ENCODE measurements at places on chromosomes 16 and 17.
A peak's percentile ranks its signal among the peaks of the same experiment; 100 is the strongest.

DNA sequence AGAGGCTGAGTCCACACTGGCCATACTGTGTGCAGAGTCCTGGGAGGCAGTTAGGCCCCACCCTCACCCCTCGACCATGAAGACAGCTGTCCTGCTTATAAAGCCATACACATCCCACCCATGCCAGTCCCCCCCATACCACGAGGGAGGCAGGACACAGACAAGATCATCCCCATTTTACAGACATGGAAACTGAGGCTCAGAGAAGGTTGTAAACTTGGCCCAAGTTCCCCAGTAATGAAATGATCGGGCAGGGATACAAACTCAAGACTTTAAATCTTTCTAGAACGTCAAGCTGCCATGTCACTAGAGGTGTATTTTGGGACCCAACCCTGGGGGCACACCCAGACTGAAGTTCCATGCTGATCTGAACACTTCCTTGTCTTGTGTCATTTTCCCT, 16.5 kb downstream of the HID1 start:
- peaks cover 2% of the 10 kb centered on the region for H3K27me3 ChIP-seq
- DNase-seq, result no peak
- H3K4me1 ChIP-seq, result no peaks in the 10 kb centered on the region
- no peak overlapping the region for H3K4me3 ChIP-seq

DNA sequence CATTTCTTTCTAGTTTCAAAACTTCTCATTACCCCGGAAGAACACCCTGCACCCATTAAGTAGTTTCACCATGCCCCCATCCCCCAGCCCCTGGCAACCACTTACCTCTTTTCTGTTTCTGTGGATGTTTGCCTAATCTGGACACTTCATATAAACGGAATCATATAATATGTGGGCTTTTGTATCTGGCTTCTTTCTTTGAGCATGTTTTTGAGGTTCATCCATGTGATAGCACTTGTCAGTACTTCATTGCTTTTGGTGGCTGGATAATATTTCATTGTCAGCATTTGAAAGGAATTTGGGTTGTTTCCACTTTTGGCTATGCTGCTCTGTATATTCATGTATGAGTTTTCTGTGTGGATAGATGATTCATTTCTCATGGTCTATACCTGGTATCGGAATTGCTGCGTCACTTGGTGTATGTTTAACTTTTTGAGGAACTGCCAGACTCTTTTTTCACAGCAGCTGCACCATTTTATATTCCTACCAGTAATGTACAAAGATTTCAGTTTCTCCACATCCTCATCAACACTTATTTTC, 30.0 kb upstream of the SLC5A10 start:
- peak; percentile 74 for DNase-seq
- H3K4me1 ChIP-seq, result peaks cover 12% of the 10 kb centered on the region
- H3K36me3 ChIP-seq, result peaks cover 12% of the 10 kb centered on the region
- H3K4me3 ChIP-seq, result no peak overlapping the region
- no peak overlapping the region for H3K27ac ChIP-seq

DNA sequence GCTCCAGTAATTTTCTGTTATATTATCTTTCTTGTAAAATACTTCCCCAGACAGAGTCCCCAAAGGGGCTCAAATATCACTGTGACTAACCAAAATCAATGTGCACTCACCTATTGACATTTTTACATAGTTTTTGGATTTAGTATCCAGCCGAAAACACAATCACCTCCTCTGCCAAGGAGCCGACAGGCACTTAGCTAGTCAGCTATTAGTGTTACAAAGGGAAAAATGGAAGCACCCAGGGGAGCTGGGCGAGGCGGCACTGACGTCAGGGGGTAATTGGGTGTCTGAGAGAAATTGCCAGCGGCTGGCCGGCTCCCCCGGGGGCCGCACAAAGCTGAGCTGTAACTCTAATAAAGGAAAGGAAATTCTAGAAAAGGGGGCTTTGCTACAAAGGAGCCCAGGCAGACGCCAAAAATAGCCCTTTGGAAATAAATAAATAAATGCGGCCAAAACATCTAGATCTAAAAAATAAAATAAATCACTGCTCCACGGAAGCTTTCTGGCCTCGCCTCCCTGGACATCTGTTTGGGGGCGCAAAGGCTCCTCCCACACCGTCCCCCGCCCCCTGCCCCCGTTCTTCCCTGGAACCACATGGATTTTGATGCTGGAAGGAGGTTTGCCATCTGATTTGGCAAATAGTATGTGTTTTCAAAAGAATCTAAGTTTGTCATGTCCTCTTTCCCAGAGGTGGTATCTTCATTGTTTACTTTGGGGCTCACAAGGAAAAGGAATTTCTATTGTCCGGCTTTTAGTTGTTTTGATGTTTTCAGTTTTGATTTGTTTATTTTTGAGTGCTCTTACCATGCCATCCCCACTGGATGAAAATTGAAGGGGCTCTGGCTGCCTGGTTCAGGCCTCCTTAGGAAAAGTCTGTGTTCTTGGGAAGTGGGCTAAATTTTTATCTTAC, 156.7 kb downstream of the ZNF423 start:
- DNase-seq, result no peak
- H3K36me3 ChIP-seq, result no peaks in the 10 kb centered on the region
- H3K4me1 ChIP-seq, result peaks cover 15% of the 10 kb centered on the region
- H3K27me3 ChIP-seq, result no peaks in the 10 kb centered on the region

GRCh38 chr16:83835586-83836566, 28.1 kb downstream of the HSBP1 start:
- no peaks in the 10 kb centered on the region for H3K36me3 ChIP-seq
- peak overlapping the region; percentile 9 for H3K4me3 ChIP-seq
- no peak overlapping the region for H3K27ac ChIP-seq
- H3K27me3 ChIP-seq, result no peaks in the 10 kb centered on the region

- no peak for DNase-seq
- H3K36me3 ChIP-seq, result no peaks in the 10 kb centered on the region
- H3K4me1 ChIP-seq, result no peaks in the 10 kb centered on the region
- H3K27me3 ChIP-seq, result peaks cover 6% of the 10 kb centered on the region
- H3K4me3 ChIP-seq, result no peak overlapping the region
- no peak overlapping the region for H3K27ac ChIP-seq
Measured at GRCh38 chr16:20084624-20085226, 11.0 kb upstream of the GPR139 start.

GRCh38 chr17:69103557-69104233, 38.0 kb downstream of the ABCA6 start:
- H3K4me3 ChIP-seq, result no peak overlapping the region
- H3K36me3 ChIP-seq, result no peaks in the 10 kb centered on the region
- H3K27ac ChIP-seq, result no peak overlapping the region
- H3K4me1 ChIP-seq, result no peaks in the 10 kb centered on the region

DNA sequence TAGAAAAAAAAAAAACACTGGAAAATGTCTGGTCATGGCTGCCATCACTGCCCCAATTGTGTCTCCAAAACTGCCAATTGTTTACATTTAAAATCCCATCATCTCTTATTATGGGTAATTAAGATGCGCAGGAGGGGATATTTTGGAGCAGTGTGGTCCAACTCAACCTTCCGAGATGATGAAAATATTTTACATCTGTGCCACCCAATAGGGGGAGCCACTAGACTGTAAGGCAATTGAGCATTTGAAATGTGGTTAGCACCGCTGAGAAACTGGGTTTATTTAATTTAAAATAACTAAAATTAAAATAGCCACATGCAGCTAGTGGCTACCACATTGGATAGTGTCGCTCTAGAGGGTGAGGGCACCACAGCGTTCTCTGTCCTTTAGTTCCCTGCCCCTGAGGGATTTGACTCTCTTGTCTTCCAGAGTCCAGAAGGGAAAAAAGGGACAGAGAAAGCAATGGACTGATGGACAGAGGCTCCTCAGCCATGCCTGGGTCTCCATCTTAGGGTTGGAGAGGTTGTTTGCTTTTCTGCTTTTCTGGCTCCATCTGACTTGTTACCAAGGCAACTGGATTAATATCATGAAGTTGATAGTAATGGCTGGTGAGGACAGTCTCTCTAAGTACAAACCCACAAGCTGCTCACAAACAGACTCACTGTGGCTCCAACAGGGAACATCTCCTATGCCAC, 3.5 kb downstream of the MPO start:
- peak; percentile 77 for DNase-seq
- H3K27me3 ChIP-seq, result no peaks in the 10 kb centered on the region
- H3K4me1 ChIP-seq, result no peaks in the 10 kb centered on the region
- H3K27ac ChIP-seq, result no peak overlapping the region

DNA sequence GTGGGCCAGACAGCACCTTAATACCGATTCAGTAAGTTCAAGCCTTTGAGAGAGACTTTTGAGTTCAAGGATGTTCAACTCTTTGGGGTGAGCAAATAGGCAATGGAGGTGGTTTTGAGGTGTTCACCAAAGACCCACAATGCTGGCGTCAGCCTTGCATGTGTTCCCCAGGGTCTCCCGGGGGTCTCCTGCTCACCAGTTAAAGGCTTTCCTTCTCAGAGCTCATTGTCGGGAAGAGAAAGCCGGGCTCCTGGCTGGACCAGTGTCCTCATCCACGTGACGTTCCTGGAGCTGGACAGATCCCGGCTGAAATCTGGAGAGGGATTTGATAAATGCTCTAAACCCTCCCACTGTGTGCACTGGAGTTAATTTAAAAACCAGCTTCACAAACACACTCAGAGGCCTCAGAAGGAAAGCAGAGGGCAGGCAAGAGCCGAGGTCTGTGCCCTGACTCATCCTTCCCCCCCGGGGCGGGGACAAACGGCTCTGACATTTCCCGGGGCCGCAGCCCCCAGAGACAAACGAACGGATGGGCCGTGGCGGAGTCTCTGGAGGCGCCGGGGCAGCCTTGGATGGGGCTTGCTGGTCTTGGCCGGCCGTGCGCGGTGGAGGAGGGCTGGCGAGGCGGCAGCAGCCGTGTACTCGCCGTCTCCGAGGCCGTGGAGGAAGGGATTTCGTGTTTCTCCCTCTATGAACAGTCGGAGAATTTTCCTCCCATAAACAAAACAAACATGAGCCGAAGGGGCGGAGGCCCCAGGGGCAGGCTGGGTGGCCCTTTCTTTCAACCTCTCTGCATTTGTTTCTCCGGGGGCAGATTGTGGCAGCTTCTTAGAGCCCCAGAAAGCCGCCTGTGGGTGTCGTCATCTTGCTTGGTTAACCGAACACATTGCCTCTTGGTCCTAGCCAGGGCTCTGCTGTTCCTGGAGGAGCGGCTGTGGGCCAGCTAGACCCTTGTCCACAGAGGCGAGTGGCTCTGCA, 94.2 kb downstream of the NTN1 start:
- DNase-seq, result peak; percentile 40
- no peaks in the 10 kb centered on the region for H3K27me3 ChIP-seq
- H3K36me3 ChIP-seq, result no peaks in the 10 kb centered on the region
- H3K4me3 ChIP-seq, result peak overlapping the region; percentile 13

DNA sequence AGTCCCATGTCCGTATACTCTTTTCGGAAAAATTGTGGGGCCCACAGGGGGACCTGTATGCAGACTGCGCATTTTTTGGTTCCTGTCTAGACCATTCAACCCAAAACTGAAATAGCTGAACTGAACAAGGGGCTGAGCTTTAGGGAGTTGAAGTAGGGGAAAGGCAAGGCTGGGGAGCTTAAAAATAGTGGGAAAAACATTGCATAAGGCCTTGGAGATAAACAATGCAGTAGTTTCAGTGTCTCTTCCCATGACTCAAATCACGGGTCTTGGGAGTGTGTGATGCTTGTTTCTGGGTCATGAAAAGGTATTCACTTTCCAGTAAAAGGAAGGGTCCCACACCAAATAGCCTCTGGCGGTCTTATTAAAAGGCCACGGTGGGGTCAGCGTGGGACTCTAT, 402.8 kb upstream of the SALL1 start:
- H3K27me3 ChIP-seq, result no peaks in the 10 kb centered on the region
- no peak overlapping the region for H3K27ac ChIP-seq
- no peaks in the 10 kb centered on the region for H3K36me3 ChIP-seq
- H3K4me3 ChIP-seq, result no peak overlapping the region

- peaks cover 41% of the 10 kb centered on the region for H3K36me3 ChIP-seq
- H3K27me3 ChIP-seq, result no peaks in the 10 kb centered on the region
- DNase-seq, result no peak
- no peak overlapping the region for H3K27ac ChIP-seq
- H3K4me1 ChIP-seq, result no peaks in the 10 kb centered on the region
Measured at GRCh38 chr17:74799097-74799496, 23.0 kb upstream of the NAT9 start.

GRCh38 chr17:78817123-78817522, 23.5 kb downstream of the USP36 start:
- peak overlapping the region; percentile 11 for H3K27ac ChIP-seq
- peaks cover 27% of the 10 kb centered on the region for H3K4me1 ChIP-seq
- no peaks in the 10 kb centered on the region for H3K27me3 ChIP-seq

- no peak overlapping the region for H3K27ac ChIP-seq
- no peak for DNase-seq
- H3K4me1 ChIP-seq, result no peaks in the 10 kb centered on the region
Measured at GRCh38 chr16:9775998-9776397, 406.2 kb downstream of the GRIN2A start.

- H3K27ac ChIP-seq, result no peak overlapping the region
- H3K4me3 ChIP-seq, result no peak overlapping the region
- no peaks in the 10 kb centered on the region for H3K27me3 ChIP-seq
- no peak for DNase-seq
- no peaks in the 10 kb centered on the region for H3K36me3 ChIP-seq
Measured at GRCh38 chr16:59655031-59655430, 920.9 kb upstream of the GOT2 start.

DNA sequence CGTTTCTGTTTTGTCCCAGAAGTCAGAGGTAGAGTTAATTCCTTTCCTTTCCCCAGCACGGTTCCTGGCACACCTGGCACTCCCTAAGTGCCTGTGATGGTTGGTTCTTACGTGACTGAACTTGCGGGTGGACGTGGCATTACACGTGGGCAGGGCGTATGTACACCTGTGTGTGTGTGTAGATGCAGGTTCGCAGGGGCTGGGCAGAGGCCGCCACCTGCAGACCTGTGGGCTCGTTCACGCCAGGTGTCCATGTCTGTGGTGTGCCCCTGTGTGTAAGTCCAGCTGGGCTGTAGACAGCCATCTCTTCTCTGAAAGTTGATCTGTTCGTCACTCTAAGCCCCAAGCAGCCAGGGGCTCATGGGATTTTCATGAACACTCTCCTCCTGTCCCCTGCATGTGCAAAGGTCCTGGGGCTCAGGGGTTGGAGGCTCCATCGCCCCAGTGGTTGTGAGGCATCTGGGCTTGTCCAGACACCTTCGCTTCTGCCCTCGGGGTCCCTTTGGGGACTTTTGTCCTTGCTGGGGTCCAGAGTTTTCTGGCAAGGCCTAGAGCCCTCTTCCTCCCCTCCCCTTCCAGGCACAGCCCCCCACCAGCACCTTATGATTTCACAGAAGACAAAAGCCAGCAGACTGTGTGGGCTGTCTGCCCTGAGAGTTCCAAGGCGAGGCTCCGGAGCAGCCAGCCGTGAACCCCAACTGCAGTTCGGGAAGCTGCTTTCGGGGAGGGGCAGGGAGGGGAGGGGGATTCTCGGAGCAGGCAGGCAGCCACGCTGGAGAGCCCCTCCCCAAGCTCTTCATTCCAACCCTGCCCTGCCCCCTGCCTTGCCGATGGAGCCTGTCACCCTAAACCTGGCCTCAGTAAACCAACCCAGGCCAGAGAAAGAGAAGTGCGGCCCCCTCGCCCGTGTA, 5.4 kb upstream of the FSCN2 start:
- H3K4me3 ChIP-seq, result no peak overlapping the region
- H3K27me3 ChIP-seq, result peaks cover 8% of the 10 kb centered on the region
- DNase-seq, result peak; percentile 77

GRCh38 chr16:50619702-50620491, 61.2 kb downstream of the SNX20 start:
- no peaks in the 10 kb centered on the region for H3K4me1 ChIP-seq
- H3K27me3 ChIP-seq, result no peaks in the 10 kb centered on the region
- H3K36me3 ChIP-seq, result no peaks in the 10 kb centered on the region
- DNase-seq, result no peak

Measured in common myeloid progenitor, CD34-positive (primary cell).